ENCODE measurements at places on chromosomes 2 and 18.

DNA sequence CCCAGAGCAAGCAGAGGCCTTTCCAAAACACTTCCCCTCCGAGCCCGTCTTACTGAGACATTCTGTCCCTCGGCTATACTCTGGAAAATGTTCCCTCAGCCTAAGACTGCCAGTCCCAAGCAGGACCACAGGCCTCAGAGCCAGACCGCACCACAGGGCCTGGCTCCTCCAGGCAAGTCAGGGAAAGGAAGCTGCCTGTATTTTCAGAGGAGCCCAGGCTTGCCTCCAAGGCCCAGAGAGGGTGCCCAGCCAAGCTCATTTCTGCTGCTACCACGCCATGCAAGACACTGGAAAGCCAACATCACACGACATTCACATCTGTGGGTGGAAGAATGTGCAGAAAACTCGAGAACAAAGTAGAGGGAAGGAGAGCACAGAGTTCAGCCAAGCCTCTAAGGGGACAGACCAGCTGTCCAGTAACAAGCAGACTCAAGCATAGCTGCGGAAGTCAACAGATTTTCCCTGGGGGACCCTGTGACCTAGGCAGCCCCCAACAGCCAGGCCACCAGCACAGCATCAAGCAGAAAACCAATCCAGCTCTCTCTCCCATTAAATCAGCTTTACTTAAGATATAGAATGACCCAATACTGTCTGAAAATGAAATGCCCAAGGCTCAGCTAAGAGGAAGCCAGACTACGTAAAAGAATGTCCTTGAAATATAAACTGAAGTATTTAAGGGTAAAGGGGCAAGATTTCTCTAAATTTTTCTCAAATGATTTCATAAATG, 123.9 kb downstream of the ZFP36L2 start:
- DNase-seq: no peak

- DNase-seq: no peak
Measured at GRCh38 chr2:225479386-225479785, 79.9 kb downstream of the NYAP2 start.

- no peak for DNase-seq
Measured at GRCh38 chr2:33277002-33277426, 199.4 kb upstream of the RASGRP3 start.

DNA sequence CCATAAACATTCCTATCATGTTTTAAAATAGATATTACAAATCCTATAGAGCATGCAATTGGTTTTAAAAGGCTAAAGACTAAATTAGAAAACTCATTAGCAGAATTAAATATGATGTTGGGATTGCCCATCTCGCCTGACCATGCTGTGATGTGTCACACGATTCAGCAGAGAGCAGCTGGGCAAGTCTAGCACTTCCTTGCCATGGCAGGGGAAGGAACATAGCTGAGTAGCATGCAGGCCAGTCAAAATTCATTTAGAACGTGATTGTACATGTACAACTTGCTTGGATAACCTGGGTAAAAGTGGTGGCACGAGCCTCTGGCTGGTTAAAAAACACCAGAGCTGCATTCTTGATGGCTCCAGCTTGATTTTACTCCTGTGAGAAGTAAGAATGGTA, 81.3 kb downstream of the SCN3A start:
- DNase-seq: no peak

DNA sequence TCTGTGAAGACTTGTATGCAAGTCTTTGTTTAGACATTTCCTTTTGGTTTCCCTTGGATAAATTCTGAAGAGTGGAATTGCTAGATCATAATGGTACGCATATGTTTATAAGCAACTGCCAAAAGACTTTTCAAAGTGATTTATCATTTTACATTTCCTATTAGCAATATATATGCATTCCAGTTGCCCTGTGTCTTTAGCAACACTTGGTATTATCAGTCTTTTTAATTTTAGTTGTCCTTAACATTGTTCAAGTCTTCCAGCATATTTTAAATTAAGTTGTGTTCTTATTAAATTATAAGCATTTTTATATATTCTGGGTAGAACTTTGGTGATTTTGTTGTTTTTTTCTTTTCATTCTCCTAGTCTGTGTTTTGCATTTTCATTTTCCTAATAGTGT, 81.8 kb downstream of the EML6 start:
- DNase-seq: no peak

DNA sequence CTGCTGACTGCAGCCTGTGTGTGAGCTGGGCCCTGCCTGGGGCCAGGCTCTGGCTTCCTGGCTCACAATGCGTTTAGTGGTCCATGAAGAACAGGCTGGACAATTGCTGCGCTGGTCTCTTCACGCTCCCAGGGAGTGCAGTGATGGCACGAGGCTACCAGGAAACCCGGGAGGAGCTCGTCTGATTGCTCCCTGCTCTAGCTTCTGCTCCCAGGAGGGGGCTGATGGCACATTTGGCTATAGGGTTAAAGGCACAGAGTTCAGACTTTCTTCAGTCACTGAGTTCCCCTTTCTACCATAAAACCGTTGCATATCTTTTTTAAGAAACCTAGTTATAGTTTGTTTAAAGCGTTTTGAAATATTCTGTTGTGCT, 60.1 kb downstream of the KCNF1 start:
- DNase-seq: no peak

DNA sequence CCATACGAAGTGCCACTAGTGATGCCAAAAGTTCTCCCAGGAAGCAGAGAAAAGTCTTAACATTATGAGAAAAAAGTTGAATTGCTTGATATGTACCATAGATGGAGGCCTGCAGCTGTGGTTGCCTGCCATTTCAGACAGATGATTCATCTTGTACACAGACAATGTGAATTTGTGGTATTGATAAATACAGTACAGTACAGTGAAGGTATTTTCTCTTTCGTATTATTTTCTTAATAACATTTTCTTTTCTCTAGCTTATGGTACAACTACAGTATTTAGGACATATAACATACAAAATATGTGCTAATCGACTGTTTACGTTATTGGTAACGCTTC, 33.6 kb upstream of the VWC2L start:
- no peak for DNase-seq

- no peak for DNase-seq
Measured at GRCh38 chr2:69104261-69104660, 91.3 kb downstream of the ANTXR1 start.

DNA sequence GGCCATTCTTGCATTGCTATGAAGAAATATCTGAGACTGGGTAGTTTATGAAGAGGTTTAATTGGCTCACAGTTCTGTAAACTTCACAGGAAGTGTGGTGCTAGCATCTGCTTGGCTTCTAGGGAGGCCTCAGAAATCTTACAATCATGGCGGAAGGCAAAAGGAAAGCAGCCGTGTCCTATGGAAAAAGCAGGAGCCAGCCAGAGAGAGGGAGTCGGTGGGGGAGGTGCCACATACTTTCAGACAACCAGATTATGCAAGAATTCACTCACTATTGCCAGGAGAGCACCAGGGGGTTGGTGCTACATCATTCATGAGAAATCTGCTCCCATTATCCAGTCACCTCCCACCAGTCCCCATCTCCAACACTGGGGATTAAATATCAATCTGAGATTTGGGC, 64.1 kb downstream of the CPS1 start:
- no peak for DNase-seq
